Lung microvascular endothelial cell (primary cell): ENCODE measurements at places on chromosomes 12 and 14.

GRCh38 chr12:34294671-34295365 lies 272.5 kb downstream of the ALG10 start:
- no peak for DNase-seq

DNA sequence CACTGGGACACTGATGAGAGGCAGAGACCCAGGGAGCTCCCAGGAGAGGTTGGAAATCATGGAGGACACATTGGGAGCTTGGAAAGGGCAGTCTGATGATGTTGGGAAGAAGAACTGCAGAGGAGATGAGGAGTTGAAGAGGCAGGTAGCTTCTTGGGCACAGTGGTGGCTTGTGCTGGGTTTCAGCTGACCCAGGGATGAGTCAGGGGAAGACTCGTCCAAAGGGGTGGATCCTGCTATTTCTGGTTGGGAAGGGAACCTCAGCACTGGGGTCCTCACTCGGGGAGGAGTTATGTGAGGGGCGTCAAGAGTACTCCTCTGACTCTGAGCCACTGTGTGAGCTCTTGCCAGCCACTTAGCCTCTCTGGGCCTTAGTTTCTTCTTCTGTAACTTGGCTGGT lies 11.5 kb downstream of the ADCY4 start:
- no peak for DNase-seq

GRCh38 chr12:93020631-93021597 lies 91.8 kb upstream of the EEA1 start:
- DNase-seq: no peak

DNA sequence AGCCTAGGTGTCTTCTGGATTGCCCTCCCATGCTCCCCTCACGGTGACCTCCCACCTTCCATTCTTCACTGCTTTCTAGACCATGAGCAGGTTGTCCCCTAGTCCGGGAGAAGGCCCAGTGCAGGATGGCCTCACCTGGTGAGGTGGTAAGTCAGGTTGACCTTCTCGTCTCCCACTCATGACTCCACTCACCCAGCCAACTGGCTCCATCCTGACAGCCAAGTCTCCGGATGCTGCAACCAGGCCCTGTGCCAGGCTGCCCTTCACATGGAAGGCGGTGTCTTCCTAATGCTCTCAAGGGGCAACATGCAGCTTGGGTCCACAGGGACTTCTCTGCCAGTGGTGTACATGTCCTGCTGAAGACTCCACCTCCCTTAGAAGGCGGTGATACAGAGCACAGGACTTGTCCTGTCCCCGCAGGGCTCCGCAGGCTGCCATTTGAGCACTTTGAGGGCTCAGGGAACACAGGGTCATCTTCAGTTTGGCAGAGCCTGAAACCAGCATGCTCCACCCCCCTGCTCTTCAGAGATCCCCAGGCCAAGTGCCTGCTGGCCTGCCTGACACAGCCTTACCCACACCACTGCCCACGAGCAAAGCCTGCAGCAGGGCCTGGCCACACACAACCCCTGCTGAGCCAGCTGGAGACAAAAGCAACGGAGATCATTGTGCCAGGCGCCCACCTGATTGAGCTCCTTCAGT lies 25.4 kb downstream of the BATF start:
- no peak for DNase-seq

- DNase-seq: no peak
Measured at GRCh38 chr12:104249898-104250297, 34.3 kb downstream of the TXNRD1 start.

DNA sequence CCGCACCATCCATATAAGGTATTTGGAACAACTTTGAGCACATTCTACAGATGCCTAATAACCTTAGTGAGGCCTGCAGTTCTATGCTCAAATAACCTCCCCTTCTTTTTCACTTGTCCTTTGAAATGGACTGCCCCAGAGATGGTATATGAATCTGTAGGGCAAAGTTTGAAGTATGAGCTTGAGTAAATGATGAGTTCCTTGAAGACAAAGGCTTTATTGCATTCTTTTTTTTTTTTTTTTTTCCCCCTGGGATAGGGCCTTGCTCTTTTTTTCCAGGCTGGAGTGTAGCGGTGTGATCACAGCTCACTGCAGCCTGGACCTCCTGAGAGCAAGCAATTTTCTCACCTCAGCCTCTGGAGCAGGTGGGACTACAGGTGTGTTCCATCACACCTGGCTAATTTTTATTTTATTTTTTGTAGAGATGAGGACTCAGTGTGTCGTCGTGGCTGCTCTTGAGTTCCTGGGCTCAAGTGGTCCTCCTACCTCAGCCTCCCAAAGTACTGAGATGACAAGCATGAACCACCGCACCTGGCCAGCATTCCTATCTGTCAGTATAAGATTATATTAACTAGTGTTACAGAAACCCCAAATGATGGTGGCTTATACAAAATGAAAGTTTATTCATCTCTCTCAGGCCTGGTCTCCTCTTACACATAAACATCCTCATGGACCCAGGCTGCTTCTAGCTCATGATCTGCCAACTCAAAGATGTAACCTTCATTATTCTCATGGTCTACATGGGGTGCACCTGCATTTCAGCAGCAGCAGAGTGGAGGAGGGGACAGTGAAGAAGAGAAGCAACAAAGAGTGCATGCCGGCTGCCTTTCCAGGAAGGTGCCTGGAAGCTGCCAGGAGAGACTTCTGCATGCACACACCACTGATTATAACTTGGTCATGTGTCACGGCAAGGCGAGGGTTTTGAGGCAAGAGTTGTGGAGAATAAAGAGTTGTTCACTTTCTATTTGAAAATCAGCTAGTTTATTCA lies 101.4 kb downstream of the DUSP16 start:
- DNase-seq: no peak

- DNase-seq: no peak
Measured at GRCh38 chr14:72549026-72549425, 344.9 kb downstream of the DPF3 start.

DNA sequence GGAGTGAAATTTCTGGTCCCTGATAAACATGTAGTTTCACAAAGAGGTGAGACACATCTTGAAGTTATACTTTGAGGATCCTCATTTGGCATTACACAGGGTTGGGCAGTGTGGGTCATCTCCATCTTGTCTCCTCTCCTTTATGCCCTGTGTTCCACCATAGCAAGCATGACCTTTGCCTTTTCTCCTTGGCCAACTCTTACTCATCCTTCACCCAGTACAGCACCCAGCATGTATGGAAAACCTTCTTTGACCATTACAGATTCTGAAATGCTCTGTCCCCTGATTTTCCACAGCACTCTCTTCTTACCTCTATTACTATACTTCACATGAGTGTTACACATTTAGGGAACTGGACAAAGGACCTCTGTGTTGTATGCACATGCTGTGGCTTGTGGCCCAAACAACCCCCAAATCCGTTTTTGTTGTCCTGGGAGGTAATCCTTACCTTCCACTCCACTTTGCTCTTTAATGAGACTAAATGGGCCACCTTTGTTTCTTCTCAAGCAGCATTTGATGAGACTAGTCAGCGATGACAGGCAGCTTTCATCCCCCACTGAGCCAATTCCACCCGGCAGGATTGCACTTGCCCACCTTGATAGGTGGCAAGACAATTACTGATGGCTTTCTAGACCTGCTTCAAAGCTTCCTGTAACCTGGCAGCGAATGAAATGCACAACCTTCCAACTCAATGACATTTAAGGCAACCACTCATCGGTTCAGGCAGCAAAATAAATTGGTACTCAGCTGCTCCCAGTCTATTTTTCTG lies 163.5 kb downstream of the MON2 start:
- DNase-seq: no peak

- DNase-seq: peak; percentile 20
Measured at GRCh38 chr12:115341442-115341841, 657.5 kb upstream of the TBX3 start.

DNA sequence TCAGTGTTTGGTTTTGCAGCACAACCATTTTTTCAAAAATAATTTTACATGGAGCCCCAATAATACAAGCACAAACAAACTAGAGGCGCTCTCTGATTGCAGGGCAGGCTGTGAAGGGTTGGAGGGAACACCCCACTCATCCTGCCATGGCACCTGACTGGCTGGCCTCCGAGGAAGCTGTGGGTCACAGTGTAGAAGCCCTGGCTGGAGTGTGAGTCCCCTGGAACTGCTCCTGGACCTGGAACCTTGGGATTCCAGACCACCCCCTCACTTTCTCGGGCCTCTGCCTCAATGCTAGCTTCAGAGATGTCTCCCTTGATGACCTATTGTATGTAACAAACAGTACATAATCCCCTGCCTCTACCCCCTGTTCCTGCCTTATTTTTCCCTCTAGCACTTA lies 14.8 kb upstream of the SERPINA12 start:
- DNase-seq: no peak
